ENCODE measurements at places on chromosomes 5 and 9. TPM values are rescaled to one million over a fixed set of nuclear protein-coding genes. Genes with fewer than 3 reads are reported as not detected.

DNA sequence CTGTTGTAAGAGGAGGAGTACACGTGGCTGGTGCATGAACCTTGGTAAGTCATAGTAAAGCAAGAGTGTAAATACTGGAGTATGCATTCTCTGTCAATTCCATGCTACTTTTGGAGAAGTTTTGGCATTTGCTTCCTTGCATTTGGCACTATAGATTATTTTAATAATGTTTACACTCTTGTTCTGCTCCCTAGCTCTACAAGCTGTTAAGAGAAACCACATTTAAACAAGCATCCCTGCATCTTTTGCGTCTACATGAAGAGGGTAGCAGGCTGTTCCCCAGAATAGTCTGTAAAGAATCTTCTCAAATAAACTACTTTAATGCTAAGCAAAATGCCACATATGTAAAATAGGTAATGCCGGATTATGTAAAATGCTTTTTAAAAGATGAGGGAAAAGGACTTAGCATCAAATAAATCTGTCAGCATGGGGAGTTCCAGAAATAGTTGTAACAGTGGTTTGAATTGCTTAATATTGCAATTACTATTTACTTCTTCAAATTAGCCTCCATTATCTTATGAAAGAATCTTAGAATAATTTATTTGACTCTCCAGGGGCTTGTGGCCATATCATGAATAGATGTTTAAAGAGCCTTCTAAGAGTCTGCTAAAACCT lies 2127.3 kb upstream of the WWC1 start:
- no peak for DNase-seq
- no peaks in the 10 kb centered on the region for H3K36me3 ChIP-seq
- H3K27ac ChIP-seq, result no peak overlapping the region
- H3K4me1 ChIP-seq, result no peaks in the 10 kb centered on the region
- H3K27me3 ChIP-seq, result no peaks in the 10 kb centered on the region

DNA sequence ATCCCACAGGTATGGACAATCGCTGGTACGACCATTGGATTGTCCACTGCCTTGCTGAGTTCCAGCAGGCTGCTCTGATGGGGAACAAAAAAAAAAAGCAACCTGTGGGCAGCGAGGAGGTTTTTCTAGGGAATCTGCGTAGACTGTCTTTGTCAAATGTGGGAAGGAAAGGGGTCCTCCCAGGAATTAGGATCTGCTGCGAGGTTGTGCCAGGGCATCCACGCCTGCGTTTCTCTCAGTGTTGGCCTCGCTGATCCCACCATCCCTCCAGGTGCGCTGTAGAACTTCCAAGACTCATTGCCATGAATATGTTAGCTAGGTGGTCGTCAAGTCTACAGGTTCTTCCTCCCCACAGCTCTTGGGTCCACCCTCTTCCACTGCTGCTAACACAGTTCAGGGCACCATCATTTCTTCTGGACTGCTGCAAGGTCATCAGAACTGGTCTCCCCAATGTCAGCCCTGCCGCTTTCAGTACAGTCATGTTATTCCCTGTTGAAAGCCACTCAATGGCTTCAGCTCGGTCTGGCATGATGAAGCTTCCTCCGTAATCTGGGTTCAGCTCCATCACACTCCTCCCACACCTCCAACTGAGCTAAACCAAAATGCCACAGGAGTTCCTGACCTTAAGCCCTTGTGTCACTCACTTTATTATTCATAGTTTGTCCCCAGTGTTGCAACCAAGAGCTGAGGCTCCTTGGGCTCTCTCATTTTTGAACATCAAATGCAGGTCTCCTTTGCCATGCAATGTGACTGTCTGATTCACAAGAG lies 79.5 kb upstream of the DMRT1 start:
- H3K4me3 ChIP-seq, result no peak overlapping the region
- H3K36me3 ChIP-seq, result no peaks in the 10 kb centered on the region
- DNase-seq, result no peak
- H3K4me1 ChIP-seq, result peaks cover 10% of the 10 kb centered on the region
- no peak overlapping the region for H3K27ac ChIP-seq

CDKN2A gene
- 5.1 TPM for total RNA-seq

DMGDH gene
- 0.78 TPM for total RNA-seq

DNA sequence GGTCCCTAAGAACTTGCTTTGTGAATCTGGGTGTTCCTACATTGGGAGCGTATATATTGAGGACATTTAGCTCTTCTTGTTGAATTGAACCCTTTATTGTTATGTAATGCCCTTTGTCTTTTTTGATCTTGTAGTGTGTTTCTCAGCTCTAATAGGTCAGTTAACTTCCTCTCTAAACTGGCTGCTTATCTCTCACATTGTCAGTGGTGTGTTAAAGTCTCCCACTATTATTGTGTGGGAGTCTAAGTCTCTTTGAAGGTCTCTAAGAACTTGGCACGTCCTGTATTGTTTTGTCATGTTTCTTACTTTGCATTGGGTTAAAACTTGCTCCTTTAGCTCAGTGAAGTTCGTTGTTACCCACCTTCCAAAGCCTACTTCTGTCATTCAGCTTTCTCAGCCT lies 36.2 kb downstream of the RIC1 start:
- H3K27me3 ChIP-seq, result no peaks in the 10 kb centered on the region
- no peaks in the 10 kb centered on the region for H3K4me1 ChIP-seq
- no peak for DNase-seq
- peaks cover 8% of the 10 kb centered on the region for H3K36me3 ChIP-seq

LECT2 gene
- total RNA-seq, result not detected

DNA sequence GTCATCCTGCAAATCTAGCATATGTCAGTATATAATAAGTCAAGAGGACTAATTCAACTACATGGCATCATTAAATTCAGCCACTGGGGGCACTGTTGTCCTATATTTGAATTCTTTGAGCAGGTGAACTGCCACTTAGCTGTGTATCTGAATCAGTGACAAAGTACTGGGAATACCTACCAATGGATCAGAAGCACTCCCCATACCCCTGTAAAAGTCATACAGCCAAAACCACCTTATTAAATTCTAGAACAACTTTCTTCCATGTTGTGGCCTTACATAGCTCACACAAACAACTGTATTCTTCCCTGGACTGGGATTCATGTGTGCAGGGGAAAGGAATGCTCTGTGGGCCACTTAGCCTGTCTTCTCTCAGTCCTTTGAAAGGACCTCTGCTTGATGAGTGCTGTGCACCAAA lies 57.4 kb upstream of the PLPP6 start:
- no peak for DNase-seq
- H3K27ac ChIP-seq, result no peak overlapping the region
- H3K36me3 ChIP-seq, result no peaks in the 10 kb centered on the region

SLC35A4 gene
- 89.4 TPM for total RNA-seq

ZNG1F gene
- 9.3 TPM for total RNA-seq

- H3K36me3 ChIP-seq, result peaks cover 25% of the 10 kb centered on the region
- no peaks in the 10 kb centered on the region for H3K27me3 ChIP-seq
- no peak for DNase-seq
Observed at GRCh38 chr5:133962131-133962530, 6.3 kb downstream of the C5orf15 start.

UBQLN1 gene
- 93.7 TPM for total RNA-seq

NIM1K gene
- total RNA-seq, result 6.0 TPM

SPINK4 gene
- not detected for total RNA-seq

EFNA5 gene
- 12.0 TPM for total RNA-seq

DNA sequence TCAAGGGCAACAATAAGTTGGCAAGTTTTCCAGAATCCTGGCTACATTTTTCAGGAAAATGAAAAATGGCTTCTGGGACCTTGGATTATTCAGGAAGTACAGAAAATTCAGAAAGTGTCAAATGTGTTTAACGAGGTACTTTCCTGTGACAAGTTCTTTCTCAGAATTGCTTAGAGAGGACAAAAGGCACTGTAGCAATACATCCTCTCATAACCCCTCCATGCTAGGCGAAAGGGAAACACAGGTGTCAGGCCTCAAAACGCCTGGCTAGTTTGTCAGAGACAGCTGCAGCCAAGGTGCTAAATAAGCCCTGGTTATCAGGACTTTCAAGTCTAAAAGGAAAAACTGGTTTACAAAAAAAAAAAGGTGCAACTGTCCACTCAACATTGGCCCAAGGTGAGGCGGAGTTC lies 115.2 kb downstream of the GNAQ start:
- no peak for DNase-seq
- H3K36me3 ChIP-seq, result peaks cover 21% of the 10 kb centered on the region
- no peak overlapping the region for H3K27ac ChIP-seq
- H3K4me3 ChIP-seq, result no peak overlapping the region
